ENCODE measurements at places on chromosomes 7 and 10.

DNA sequence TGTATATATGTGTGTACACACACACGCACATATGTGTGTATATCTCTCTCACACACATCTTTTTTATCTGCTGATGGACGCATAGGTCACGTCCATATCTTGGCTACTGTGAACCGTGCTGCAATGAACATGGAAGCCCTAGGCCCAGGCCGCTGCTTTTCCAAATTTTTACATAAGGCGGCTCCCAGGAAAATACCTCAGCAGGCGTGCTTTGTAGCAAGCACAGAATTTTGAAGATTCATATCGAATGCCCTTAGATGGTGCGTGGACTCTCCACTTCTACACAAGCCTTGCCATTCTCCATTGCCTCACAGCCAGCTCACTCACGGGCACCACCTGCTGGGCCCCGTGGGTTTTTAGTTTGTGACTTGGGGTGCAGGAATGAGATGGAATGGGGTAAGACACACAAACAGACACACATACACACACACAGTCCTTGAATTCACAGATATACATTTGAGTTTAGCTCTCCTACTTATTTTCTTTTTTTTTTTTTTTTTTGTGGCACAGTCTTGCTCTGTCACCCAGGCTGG lies 57.9 kb upstream of the RNF32 start:
- H3K27me3 ChIP-seq = peaks cover 2% of the 10 kb centered on the region
- H3K27ac ChIP-seq = no peak overlapping the region
- DNase-seq = no peak
- no peaks in the 10 kb centered on the region for H3K4me1 ChIP-seq
- H3K36me3 ChIP-seq = no peaks in the 10 kb centered on the region
- no peak overlapping the region for H3K4me3 ChIP-seq

DNA sequence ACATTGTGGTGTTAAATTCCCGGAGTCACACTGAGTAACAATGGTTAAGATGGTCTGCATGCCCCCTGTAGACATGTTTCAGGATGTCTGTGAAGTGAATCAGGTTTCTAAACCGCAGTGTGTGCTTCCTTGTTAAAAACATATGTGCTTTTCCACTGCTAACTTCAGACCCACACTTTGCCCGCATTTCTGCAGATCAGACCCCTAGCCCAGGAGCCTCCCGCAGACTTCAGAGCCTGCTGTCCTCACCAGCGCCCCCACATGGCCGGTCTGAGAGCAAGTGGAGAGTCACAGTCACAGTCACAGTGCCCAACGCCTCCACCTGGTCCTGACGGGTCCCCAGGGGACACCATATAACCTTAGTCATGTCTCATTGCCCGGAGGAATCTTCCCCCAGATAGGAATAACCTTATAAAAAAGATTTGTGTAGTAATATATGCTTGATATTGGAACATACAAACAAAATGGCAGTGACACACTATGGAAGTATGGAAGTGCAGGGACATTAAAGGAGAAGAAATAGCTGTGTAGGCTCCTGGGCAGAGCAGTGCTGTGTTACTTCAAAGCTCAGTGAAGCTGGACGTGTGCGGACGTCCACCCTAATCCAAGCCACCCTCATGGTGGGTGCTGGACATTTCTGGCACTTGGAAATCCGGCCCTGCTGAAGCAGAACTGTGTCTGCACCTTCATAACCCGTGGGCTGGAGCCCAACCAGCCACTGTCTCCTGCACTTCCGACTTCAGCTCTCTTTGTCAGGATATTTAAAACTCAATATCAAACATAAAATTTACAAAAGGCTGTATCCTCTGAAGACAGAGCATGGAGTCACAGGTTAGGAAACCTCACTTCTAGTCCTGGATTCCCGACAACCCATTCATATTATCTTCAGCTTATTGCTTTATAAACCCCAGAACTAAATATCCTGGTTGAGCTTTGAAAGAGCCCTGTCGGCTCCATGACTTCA lies 29.0 kb downstream of the GSTO2 start:
- DNase-seq = no peak
- no peaks in the 10 kb centered on the region for H3K27me3 ChIP-seq
- H3K27ac ChIP-seq = no peak overlapping the region
- H3K36me3 ChIP-seq = peaks cover 2% of the 10 kb centered on the region
- peaks cover 24% of the 10 kb centered on the region for H3K4me1 ChIP-seq

DNA sequence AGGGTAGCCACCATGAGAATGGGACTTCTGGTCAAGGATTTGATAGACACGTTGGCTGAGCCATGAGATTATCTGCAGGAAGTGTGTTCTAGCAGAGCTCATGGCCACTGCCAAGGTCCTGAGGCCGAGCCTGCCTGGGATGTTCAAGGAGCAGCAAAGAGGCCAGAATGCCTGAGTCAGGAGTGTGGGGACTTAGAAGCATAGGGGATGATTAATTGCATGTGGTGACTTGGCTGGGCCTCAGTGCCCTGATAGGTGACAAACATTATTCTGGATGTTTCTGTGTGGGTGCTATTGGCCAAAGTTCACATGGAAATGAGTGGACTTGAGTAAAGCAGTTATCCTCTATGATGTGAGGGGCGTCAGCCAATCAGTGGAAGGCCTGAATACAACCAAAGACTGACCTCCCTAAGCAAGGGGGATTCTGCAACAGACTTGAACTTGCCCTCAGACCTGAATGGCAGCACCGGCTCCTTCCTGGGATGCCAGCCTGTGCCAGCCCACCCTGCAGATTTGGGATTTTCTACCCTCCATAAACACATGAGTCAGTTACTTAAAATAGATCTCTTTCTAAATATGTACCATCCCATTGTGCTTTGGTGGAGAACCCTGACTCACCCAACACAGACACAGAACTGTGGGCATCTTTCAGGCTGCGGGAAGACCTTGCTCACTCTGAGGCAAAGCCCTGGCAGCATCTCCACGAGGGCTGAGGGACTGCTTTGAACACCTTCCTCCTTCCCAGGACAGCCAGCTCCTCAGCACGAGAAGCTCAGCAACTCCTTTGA lies 363.9 kb upstream of the MGMT start:
- H3K4me3 ChIP-seq = no peak overlapping the region
- peaks cover 26% of the 10 kb centered on the region for H3K27me3 ChIP-seq
- H3K27ac ChIP-seq = no peak overlapping the region

DNA sequence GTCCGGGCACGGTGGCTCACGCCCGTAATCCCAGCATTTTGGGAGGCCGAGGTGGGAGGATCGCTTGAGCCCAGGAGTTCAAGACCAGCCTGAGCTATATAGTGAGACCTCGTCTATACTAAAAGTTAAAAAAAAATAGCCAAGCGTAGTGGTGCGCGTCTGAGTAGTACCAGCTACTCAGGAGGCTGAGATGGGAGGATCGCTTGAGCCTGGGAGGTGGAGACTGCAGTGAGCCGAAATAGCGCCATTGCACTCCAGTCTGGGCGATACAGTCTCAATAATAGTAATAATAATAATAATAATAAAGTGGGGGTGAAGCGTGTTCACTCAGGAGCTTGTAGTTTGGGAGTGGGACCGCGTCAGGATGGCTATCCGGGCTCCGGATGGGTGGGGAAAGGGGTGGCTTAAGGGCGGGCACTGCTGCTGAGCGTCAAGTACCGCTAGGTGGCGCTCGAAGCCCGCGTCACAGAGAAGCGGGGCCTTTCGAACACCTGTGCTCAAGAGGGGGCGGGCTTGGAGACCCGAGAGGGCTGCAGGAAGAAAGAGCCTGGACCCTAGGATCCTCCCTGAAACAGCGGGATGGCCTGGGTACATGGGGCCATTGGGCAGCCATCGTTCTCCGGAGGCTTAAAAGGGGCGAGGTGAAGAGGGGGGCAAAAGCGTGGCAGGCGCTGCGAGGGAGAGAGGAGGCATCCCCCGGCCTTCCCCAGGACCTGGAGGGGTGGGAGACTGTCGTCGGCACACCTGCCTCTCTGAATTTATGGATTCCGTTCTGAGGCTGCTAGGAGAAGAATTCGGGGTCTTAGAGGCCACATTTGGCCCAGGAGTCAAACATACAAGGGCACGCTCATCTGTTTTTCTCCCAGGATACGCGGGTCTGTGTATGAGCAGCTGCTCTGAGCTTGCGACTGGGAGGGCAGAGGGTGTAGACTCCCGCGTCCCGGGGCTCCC lies 14.5 kb downstream of the LBX1 start:
- DNase-seq = peak; percentile 49
- H3K27me3 ChIP-seq = peaks cover 95% of the 10 kb centered on the region
- H3K36me3 ChIP-seq = peaks cover 13% of the 10 kb centered on the region
- H3K27ac ChIP-seq = no peak overlapping the region
- peak overlapping the region; percentile 70 for H3K4me3 ChIP-seq
- peaks cover 18% of the 10 kb centered on the region for H3K4me1 ChIP-seq

GRCh38 chr7:147014286-147014955 lies 897.8 kb downstream of the CNTNAP2 start:
- no peak overlapping the region for H3K27ac ChIP-seq
- no peak for DNase-seq
- no peaks in the 10 kb centered on the region for H3K27me3 ChIP-seq
- no peaks in the 10 kb centered on the region for H3K36me3 ChIP-seq

GRCh38 chr10:15504101-15504840 lies 133.2 kb upstream of the FAM171A1 start:
- H3K27ac ChIP-seq = no peak overlapping the region
- no peak for DNase-seq
- no peaks in the 10 kb centered on the region for H3K4me1 ChIP-seq
- H3K36me3 ChIP-seq = peaks cover 1% of the 10 kb centered on the region

DNA sequence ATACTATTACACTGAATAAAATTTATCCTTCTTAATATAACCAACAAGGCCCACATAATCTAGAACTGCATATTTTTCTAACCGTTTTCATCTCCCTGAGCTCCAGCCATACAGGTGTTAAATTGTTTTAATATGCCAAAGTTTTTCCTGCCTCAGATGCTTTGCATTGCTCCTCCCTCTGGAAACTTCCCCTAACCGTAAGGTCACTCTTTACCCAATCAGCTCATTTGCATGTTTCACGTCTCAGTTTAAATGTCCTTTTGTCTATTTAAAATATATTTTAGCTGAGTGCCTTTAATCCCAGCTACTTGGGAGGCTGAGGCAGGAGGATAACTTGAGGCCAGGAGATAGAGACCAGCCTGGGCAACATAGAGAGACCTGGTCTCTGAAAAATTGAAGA lies 228.5 kb downstream of the ADK start:
- DNase-seq = no peak
- peaks cover 1% of the 10 kb centered on the region for H3K36me3 ChIP-seq
- H3K27ac ChIP-seq = no peak overlapping the region

DNA sequence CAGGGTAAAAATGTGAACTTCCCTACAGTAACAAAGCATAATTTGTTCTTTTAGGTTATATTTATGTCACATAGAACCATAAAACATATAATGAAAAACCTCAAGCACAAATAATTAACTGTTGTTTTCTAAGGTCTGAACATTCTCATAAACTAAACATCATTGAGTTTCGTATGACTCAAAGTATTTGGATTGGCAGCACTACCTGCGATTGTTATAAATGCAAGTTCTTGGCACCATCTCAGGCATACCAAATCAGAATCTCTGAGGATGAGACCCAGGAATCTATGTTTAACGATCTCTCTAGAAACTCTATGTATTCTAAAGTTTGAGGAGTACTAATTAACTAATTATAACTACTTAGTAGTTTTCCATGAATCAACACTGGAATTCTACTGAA lies 22.5 kb downstream of the ORC5 start:
- peaks cover 8% of the 10 kb centered on the region for H3K4me1 ChIP-seq
- no peak overlapping the region for H3K27ac ChIP-seq
- no peak overlapping the region for H3K4me3 ChIP-seq

- no peak for DNase-seq
- H3K4me3 ChIP-seq = no peak overlapping the region
- no peaks in the 10 kb centered on the region for H3K4me1 ChIP-seq
Observed at GRCh38 chr7:48004032-48004431, 24.6 kb upstream of the HUS1 start.

DNA sequence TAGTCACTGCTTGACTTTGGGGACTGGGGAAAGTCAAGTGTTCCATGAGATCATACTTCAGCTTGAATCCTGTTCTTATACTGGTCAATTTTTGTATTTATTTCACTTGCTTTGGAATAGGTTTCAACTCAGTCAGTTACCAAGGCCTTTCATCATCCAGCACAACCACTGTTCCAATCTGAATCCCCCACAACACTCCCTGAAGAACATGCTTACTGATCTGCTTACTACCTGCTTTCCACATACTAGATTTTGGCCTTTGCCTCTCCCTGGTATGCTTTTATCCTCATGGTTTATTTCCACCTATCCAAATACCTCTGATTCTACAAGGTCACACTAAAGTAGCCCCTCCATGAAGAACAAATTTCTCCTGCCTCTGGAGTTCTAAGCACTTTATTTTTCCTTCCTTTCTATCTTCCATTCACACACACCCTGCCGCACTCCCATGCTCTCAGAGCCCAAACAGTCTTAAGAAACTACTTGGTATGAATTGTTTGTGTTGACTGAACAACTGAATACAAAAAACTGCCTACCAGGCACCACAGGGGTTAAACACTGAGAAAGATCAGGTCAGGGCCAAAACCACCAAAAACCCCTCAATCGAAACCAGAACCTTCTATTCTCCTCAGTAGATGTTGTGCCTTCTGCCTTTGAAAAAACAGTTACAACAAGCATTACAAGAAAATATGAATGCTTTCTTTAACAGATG lies 178.1 kb downstream of the AVL9 start:
- H3K27ac ChIP-seq = peak overlapping the region; percentile 3
- H3K4me3 ChIP-seq = no peak overlapping the region
- DNase-seq = no peak
- no peaks in the 10 kb centered on the region for H3K36me3 ChIP-seq

Data from central memory CD8-positive, alpha-beta T cell (primary cell).